ENCODE measurements at places on chromosomes 7 and 10.

- DNase-seq: no peak
Observed at GRCh38 chr7:143018931-143019330, 8.0 kb downstream of the OR9A2 start.

DNA sequence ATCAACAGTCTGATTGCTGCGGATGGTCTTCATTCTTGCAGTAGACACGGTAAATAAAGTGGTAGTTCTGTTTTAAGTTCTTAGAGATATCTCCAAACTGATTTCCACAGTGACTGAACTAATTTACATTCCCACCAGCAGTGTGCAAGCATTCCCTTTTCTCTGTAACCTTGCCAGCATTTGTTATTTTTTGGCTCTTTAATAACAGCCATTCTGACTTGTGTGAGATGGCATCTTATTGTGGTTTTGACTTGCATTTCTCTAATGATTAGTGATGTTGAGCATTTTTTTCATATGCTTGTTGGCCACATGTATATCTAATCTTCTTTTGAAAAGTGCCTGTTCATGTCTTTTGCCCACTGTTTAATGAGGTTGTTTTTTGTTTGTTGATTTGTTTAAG lies 30.2 kb upstream of the CXCL12 start:
- no peak for DNase-seq

- no peak for DNase-seq
Observed at GRCh38 chr10:70634011-70634410, 31.5 kb upstream of the PRF1 start.

DNA sequence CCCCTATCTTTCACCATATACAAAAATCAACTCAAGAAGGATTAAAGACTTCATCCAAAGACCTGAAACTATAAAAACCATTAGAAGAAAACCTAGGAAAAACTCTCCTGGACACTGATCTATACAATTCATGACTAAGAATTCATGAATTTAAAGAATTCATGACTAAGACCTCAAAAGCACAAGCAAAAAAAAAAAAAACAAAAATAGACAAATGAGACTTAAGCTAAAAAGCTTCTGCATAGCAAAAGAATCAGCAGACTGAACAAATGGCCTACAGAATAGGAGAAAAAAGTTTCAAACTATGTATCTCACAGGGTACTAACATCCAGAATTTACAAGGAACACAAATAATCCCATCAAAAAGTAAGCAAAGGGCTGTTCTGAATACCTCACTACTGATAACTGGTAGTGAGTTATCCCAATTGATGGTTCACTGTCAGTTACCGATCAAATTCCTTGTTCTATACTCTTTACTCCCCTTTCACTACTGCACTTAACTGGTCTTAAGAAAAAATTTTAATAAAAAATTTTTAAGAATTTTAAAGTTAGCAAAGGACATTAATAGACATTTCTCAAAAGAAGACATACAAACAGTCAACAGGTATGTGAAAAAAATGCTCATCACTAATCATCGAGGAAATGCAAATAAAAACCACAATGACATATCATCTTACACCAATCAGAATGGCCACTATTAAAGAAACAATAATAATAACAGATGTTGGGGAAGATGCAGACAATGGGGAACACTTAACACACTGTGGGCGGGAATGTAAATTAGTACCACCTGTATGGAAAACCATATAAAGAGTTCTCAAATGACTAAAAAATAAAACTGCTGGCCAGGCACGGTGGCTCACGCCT lies 33.2 kb downstream of the KMT2C start:
- DNase-seq: no peak
